BE2C (cell line): ENCODE measurements at places on chromosomes 7 and 10.

GRCh38 chr7:21960922-21961321 is 15.2 kb upstream of the CDCA7L start:
- no peak for DNase-seq

DNA sequence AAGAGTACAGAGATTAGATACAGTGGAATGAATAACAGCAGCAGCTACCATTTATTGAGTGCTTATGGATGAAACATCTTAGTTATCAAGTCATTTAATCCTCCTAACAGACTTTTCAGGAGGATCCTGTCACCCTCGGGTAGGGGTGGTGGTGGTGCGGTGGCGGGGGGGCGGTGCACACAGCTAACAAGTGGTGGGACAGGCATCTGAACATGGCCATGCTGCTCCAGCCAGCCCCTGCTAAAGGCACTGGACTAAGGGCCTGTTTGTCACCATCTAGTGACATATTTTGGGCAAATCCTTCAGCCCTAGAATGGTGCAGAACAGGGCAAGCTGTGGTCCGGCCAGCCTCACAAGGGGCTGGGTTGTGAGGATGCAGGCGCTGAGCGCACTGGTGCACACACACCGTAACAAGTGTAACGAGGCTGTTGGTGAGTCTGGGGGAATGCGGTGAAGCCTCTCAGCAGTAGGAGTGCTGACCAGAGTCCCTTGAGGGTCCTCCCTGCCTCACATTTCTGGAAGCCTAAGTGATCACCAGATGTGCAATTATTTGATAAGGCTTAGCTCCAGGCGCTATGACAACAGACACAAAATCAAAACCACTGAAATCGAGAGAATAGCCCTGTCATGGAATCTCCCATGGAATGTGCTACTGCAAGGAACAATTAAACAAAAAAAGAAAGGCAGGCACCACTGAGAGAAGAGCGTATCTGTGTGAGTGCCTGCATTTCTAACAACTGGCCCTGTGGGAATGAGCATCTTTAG is 102.2 kb downstream of the RNF216 start:
- DNase-seq, result peak; percentile 44

DNA sequence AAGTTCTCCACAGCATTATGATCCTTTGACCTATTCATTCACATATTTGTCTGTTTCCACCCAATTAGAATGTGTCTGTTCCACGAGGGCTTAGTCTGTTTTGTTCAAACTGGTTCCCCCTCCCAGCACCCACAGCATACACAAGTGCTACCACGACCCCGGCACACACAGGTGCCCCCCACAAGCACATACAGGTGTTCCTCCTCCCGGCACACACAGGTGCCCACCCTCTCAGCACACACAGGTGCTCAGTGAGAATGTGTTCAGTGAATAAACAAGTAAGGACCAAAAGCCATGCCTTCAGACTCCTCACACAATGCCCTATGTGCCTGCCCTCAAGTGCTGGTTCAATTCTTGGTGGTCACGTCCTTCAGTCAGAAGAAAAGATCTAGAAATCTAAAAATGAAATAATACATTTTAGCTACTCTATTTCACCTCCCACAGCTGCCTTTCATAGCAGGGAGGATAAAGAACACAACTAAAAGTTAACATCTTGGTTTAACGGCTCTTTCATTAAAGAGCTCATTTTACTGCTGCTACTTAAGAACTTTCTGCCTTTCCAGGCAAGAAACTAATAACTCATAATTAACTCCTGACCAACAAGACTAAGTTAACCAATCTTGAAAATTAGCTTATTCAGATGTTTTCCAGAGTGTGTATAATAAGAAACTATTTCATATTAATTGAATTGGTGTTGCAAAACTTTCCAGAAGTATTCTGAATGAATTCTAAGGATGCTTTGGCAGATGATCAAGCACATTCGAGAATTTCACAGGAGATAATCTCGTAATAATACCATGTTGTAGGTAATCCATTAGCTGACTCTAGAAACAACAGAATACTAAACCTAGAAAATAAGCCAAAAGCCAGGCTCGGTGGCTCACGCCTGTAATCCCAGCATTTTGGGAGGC is 2.3 kb downstream of the DNMBP start:
- no peak for DNase-seq

DNA sequence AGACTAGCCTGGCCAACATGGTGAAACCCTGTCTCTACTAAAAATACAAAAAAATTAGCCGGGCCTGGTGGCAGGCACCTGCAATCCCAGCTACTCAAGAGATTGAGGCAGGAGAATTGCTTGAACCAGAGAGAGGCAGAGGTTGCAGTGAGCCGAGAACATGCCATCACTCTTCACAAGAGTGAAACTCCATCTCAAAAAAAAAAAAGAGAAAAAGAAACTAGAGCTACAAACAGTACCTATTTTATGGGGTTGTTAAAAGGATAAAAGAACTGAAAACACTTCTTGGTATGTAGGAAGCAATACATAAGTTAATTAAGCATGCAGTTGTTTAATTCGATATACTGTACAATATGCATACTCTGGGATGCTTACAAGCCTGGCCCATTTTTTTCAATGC is 216.9 kb downstream of the SORCS1 start:
- no peak for DNase-seq

GRCh38 chr10:96176985-96177384 is 46.9 kb downstream of the ZNF518A start:
- DNase-seq, result no peak

- no peak for DNase-seq
These were observed 33.0 kb downstream of the MRPL32 start for GRCh38 chr7:42964849-42965805.

GRCh38 chr7:33547880-33548279 is 357.5 kb upstream of the BMPER start:
- no peak for DNase-seq

DNA sequence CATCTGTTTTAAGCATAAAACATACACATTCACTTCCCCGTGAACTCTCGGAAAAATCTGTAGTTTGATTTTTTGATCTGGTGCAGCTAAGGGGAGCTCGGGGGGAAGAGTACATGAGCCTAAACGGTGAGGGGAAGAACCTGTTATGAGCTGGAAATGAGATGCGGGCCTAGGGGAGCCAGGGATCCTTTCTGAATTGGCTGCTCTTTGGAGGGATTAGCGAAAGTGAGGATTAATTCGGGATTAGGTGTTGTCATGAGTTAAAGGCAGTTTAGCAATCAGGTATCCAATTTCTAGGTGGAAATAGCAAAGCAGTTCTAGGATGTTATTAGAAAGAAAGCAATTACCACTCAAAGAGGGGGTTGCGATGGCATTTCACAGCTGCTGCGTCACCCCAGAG is 51.1 kb upstream of the ADARB2 start:
- DNase-seq, result no peak

GRCh38 chr10:78015546-78015945 is 13.8 kb downstream of the POLR3A start:
- no peak for DNase-seq

DNA sequence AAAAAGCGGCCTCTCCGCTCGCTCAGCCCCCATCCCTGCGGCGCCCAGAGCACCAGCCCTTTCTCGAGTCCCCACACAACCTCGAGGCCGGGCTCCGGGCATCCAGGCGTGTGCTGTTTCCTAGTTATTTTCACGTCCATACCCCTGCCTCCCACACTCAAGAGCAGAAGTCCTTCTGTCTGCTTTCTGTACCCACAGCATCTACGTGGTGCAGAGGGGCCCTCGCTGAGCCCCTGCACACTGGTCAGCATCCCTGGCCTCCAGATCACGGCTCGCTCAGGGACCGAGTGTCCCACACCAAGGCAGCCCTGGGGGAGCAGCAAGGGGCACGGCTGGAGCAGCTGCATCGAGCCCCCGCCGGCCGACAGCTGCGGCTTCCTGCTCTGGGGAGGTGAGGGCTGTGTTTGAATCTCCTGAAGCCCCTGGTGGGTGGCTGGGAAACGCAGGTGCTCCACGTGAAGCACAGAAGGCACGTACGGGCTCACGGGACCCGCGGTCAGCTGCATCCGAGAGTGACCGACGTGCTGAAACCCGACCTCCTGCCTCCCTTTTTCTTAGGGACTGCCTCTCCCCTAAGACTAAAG is 333.1 kb downstream of the DNAJB6 start:
- no peak for DNase-seq

DNA sequence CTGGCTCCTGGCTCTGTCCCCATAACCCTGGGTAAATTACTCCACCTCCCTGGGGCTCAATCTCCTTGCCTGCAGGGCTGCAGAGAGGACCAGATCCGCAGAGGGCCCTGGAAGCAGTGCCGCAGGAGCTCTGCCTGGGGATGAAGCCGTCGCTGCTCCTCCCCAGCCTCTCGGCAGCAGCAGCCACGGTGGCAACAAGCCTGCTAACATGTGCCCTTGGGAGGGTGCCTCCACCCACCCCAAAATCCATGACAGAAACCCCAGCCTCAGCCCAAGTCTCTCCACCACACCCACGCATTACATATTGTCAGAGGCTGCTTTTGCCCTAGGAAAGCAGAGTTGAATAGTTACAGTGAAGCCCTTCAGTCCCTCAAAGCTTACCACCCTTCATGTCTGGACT is 486.4 kb upstream of the FOXK1 start:
- DNase-seq, result no peak

GRCh38 chr10:71209731-71210541 is 2.4 kb upstream of the UNC5B start:
- no peak for DNase-seq

- DNase-seq, result no peak
These were observed 52.7 kb downstream of the TAS2R16 start for GRCh38 chr7:122942765-122943164.

GRCh38 chr7:29442146-29442545 is 121.5 kb upstream of the PRR15 start:
- DNase-seq, result no peak

- DNase-seq, result no peak
These were observed 15.5 kb downstream of the LZTS2 start for GRCh38 chr10:101014966-101015581.

GRCh38 chr7:27210441-27211083 is 10.7 kb upstream of the HOXA13 start:
- DNase-seq, result peak; percentile 69

- DNase-seq, result no peak
These were observed 38.0 kb upstream of the EMX2 start for GRCh38 chr10:117504562-117504961.

DNA sequence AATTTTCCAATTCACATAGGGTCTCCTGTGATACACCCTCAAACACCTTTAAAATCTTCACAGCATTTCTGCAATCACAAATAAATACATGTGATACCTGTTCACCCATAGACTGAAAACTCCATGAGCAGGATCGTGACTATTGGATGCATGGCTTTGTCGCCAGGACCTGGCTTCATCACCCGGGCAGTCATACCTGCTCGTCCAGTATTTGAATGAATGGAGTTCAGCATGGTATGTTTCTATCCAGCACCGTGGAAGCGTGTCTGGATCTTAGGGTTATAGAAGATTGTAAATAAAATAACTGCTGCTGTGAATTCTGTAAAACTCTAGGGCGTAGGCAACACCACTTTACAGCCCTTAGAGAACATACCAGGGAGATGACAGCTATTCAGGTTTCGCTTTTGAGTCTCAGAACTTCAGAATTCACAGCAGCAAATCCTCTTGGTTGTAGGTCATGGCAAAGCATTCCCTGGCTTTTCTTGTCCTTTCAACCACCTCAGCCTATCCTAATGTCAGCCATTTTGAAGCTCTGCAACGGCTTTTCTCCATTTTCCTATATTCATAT is 47.4 kb upstream of the USP6NL start:
- no peak for DNase-seq

DNA sequence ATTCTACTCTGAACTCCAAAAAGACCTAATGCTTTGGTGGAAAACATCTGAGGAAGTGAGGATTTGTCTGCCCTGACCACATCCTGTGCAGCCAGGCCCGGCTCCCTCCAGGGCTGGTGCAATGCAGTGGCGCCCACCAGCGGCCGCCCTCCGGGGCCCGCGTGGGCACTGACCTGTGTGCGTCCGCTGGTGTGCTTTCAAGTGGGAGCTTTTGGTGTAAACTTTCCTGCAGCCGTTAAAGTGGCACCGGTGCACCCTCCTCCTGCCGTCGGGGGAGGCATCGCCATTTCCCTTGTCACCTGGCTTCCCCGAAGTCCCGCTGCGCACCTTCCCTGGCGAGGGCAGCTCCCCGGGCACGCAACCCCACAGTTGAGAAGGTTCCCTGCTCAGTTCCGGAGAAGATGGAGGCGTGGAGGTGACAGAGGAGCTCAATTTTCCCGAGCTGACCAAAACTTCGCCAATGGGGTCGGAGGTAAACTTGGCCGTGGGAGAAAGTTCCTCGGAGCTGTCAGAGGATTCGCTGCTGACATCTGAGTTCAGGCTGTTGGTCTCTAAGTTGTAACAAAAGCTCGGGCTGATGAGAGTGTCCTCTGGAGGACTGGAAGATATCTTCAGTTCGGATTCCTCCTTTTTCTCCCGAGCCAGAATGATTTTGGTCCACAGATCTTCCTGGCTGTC is 3.4 kb downstream of the KLF6 start:
- peak; percentile 60 for DNase-seq

- DNase-seq, result no peak
These were observed 47.7 kb upstream of the WAPL start for GRCh38 chr10:86569335-86569734.

DNA sequence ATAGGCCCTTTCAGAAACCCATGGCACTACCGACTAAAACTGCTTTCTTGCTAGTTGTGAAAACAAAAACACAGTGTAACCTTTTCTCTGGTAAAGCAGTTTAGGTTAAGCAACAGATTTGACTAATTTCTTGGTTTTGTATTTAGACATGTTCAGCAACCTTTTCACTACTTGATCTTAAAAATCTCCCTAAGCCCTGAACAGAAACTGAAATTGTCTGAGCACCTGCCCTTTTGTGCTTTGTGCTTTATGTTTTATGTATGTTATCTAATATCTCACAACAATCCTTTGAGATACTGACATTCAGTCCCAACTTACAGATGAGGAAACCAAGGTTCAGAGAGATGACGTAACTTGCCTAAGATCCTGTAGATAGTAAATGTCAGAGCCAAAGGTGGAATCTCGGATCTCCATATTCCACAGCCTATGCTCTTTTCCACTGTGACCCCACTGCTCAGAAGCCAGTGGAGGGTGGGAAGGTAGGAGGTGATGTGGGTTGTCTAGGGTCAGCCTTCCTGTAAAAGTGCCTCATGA is 146.6 kb downstream of the LCOR start:
- no peak for DNase-seq

- DNase-seq, result peak; percentile 49
These were observed 155.9 kb upstream of the SLC13A1 start for GRCh38 chr7:123355576-123356190.

- DNase-seq, result peak; percentile 84
These were observed 916 bp downstream of the LAMB1 start for GRCh38 chr7:108001764-108002725.

- DNase-seq, result no peak
These were observed 15.5 kb upstream of the WNT16 start for GRCh38 chr7:121313220-121313792.
